ENCODE measurements at places on chromosomes 12 and 14.

DNA sequence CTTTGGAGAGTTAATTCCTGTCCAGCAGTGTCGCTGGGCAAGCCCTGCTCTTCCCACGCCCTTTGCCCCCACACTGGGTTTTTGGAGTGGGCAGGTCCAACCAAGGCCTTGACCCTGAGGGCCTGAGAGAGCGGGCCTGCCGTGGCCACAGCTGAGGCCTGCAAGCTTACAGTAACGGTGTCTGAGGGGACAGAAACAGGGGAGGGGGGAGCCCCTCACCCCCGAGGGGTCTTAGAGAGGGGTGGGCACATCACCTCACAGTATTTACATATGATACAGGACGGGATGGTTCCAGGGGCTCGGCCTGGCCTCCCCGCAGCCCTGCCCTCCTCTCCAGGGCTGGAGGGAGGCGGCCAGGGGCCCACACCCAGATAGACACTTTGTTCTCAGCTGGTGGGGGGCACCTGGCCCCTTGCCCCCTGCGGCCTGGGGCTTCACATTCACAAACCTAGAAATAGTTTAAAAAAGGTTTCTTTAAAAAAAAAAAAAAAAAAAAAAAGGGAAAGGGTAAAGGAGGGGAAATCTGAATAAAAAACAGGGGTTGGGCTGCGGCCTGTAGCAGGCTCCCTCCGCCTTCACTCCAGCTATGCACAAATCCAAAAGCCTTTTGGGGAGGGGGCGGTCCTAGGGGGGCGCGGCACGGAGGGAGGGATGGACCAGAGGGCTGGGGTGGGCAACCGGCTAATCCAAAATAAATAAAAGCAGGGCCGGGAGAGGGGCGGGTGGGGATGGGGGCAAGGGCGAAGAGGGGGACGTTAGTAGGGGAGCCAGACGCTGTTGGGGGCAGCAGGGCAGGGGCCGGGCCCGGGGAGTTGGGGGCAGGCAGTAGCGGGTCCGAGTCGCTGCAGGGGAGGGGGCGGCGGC, 14.8 kb upstream of the PLA2G1B start:
- no peak for DNase-seq

DNA sequence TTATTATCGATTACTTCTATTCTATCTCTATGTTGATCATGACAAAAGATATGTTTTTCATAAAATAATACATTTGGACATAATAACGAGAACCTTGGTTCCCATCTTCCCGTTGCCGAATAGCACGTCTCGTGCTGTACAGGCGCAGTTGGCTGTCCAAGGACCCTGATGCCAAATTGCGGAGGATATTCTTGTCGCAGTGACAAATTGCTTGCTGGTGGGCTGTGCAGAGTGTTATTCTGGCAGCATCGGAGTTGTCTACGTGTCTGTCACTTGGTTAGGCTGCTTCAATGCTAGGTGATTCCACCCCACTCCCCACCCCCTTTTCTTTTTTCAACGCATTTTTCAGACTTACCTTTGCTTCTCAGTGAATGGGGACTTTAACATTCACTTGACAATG, 546.8 kb downstream of the PRKD1 start:
- DNase-seq, result no peak

- peak; percentile 54 for DNase-seq
Observed at GRCh38 chr12:119036878-119037825, 55.8 kb downstream of the SRRM4 start.

GRCh38 chr12:123705935-123706334, 6.2 kb upstream of the ATP6V0A2 start:
- DNase-seq, result peak; percentile 37

DNA sequence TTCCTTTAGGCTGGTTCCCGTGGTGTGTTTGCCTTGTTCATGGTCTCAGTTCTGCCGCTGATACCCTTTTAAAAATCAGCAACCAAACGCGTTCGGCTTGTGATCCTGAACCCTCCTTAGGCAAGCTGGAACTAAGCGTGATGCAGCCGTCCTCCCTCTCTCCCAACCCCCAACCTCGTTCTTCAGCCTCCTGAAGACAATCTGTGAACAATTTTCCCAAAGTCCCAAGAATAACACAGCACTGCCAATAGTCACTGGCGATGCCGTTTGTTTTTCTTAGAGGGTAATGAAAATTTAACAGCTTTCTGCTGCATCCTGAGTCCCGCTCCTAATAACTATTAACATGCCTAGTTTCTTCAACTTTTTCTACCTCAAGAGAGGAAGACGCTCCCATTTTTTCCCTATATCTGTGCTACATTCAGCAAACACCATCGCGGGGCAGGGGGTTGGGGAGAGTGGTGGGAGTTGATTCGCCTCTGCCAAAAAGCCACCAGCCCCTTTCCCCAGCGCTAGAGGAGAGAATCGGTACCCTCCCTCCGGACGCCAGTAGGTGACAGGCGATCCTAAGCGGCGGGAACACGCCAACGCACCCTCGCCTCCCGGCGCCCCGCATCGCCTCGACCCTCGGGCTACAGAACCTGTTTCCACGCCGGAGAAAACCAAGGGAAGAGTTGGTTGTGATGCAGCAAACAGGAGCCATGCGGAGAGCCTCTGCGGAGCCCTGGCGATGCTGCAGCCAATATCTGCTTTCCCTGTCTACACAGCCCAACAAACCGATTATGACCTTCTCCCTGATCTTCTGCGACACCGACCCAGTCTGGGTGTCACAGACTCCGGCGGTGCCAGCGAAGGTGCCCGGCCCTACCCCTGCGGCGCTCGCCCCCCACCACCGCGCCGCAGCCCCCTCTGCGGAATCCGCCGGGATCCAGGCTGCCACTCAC, 752 bp downstream of the PRICKLE1 start:
- DNase-seq, result peak; percentile 58

DNA sequence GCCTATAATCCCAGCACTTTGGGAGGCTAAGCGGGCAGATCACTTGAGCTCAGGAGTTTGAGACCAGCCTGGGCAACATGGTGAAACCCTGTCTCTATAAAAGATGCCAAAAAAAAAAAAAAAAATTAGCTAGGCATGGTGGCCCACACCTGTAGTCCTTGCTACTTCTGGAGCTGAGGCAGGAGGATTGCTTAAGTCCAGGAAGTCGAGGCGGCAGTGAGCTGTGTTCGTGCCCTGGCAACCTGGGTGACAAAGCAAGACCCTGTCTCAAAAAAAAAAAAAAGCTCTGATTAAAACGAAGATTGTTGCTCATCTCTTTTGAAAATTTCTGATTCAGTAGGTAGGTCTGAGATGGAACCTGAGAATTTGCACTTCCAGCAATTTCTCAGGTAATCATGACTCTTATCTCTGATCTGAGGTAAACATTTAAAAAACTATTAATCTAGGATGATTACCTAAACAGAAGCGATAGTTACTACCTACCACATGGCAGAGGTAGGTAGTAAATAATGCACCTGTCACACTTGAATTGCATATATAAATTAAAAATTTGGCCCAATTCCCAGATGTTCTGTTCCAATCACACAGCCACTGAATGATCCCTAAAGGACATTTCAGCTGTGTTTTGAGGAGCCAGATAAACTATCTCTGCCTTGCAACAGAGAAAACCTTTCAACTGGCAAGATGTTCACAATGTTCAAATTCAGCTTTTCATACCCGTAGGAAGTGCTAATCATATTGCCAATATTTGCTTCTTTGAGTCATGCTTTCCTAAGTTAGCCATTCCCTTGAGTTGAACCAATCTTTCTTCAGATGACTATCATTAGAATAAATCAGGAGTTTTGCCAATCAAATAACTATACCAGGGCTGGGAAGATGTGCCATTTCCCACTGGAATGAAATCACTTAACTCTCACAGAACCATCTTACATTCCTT, 4.2 kb upstream of the TEP1 start:
- DNase-seq, result no peak

DNA sequence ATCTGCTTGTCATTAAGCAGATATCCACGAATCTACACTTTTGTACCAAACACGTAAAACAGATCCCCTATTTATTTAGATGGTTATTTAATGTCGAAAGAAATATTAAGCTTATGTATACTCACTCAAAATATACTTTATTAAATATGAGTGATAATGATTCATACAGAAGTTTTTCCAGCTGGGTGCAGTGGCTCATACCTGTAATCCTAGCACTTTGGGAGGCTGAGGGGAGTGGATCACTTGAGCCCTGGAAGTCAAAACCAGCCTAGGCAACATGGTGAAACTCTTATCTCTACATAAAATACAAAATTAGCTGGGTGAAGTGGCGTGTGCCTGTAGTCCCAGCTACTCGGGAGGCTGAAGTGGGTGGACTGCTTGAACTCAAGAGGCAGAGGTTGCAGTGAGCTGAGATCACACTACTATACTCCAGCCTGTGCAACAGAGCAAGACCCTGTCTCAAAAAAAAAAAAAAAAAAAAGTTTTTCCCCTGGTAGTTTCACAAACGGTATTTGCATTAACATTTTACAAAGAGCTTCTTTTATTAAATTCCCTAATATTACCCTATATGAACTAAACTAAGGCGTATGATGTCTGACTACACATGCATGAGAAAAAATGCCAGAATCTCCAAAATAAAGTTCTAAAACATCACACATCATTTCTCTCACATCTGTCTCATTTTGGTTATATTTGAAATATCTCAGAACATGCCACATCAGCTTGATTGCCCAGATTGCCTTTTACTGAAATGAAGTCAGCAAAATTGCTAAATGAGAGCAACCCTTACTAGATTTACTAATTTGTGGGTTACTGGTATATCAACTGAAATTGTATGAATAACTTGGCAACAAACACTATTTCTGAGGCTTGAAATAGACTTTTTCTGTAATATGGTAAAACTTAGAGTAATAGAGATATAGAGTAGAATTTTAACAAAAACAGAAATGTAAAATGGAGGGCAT, 74.9 kb downstream of the PAWR start:
- no peak for DNase-seq

GRCh38 chr14:77322250-77322902, 1.5 kb downstream of the GSTZ1 start:
- DNase-seq, result no peak

- no peak for DNase-seq
Observed at GRCh38 chr12:130119241-130119861, 42.9 kb upstream of the FZD10 start.

GRCh38 chr12:107843351-107844311, 69.1 kb downstream of the ASCL4 start:
- DNase-seq, result no peak

DNA sequence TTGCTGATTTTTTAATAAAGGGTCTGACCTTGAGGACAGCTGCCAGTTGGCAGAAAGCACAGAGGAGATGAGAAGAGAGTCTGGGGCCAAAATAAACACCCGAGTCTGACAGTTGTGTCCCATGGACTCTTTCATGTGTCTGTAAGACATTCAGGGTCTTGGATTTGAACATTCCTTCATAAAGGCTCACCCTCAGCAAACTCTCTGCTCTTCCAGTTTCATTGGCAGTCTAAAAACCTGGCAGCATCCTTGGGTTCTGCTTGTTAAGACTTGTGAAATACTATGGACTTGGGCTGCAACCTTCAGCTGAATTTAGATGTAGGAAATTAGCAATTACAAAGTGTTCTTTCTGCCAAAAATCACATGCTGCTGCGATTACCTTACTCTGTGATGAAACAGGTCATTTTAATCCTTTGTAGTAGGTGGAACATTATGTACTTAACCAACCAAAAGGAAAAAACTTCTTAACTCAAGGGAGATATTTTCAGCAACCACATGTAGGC, 32.0 kb upstream of the LMNTD1 start:
- DNase-seq, result peak; percentile 12

GRCh38 chr12:590206-590750, 73.0 kb downstream of the NINJ2 start:
- DNase-seq, result no peak

DNA sequence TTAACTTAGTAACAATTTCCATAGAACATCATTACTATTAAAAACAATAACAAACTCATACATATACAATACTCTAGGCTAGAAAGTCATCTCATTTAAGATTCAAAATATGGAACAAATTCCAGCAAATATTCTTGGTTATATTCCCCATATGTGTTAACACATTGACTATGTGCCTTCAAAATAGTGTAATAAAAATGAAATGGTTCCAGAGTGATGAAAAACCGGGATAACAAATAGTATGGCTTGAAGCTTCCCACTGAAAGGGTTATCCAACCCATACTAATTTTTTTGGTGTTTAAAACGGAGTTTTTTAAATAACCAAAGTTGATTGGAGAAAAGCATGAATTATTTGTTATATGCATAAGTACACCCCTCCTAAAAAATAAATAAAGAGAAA, 5.3 kb downstream of the LRIG3 start:
- DNase-seq, result no peak

- no peak for DNase-seq
Observed at GRCh38 chr12:1803736-1804135, 16.6 kb upstream of the LRTM2 start.

DNA sequence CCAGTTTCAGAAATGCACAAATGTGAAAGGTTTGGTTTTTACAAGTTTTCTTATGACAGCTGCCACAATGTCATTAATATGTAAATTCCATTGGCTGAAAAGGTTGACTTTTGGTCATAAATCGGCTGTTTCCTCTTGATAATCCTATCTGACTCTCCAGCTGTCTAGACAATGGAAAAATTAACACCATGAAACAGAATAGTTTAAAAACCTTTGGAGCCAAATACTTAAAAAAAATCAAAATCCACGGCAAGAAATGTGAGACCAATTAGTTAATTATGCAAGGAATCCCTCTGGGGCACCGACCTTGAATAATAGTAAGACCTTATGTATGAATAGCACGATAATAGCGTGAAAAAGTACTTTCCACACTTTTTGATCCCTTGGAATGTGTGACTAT, 138.0 kb downstream of the ZNF664 start:
- peak; percentile 54 for DNase-seq

- DNase-seq, result no peak
Observed at GRCh38 chr14:33590891-33591630, 359.8 kb downstream of the EGLN3 start.

DNA sequence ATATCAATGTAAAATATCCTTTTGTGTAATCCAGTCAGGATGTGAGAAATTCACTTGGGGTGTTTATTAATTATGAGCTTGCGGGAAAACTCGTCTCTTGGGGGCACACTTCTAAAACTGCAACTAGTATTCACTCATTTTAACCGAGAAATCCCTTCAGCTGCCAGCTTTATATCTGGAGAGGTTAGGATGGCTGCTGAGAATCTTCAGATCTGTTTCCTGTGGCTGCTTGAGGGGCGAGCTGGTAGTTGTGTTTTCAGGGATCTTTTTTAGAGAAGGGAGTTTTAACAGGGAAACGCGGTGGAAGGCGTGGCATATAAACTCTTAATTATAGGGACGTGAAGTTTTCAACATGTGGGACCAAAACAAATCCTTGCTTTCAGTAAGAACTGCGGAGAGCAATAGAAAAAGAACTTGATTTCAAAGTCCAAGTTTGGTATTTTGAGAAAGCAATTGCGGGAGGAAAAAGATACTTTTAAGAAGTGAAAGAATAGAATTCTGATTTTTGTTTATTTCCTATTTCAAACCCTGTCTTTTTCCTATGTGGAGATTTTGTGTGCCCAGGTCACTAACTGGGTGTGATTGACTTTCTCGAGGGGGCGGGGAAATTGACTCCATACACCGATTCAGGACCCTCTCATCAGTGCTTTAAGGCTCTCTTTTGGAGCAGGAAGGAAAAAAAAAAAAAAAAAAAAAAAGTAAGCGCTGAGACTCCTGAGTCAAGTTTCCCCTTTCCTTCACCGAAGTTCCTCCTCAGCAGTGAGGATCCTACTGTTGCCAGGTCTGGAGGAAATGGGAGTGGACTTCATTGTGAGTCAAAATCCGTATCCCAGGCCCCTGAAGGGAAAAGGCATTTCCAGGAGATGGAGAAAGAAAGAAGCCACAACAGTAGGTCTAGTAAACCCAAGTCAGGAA, 1.1 kb downstream of the PPFIBP1 start:
- DNase-seq, result peak; percentile 44

GRCh38 chr12:106971065-106971464, 15.4 kb downstream of the TMEM263 start:
- DNase-seq, result no peak

- no peak for DNase-seq
Observed at GRCh38 chr12:116125956-116126566, 151.4 kb downstream of the MED13L start.

All from A673 (cell line).